ENCODE measurements at places on chromosomes 1 and 21.

- DNase-seq = peak; percentile 18
Measured at GRCh38 chr1:200082329-200082728, 54.8 kb downstream of the NR5A2 start.

DNA sequence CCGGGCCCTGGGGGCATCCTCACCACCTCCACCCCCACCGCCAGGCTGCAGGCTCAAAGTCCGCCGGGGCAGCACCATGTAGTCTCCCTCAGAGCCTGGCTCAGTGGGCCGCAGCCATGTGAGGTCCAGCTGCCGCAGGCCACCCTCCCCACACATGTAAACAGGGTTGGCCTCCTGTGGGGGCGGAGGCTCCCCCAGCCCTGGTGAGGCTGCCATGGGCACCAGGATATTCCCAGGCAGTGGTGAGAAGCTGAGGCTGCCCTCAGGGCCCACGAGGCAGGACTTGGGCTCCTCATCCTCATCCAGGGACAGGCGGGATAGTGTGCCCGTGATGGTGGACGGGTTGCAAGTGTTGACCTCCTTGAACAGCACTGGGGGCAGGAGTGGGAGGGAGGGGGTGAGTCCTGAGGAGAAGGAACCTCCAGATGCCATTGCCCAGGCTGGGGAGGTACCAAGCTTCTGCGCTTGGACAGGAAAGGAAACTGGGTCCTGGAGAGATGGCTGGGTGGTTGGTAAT, 27.3 kb upstream of the COL16A1 start:
- DNase-seq = no peak

DNA sequence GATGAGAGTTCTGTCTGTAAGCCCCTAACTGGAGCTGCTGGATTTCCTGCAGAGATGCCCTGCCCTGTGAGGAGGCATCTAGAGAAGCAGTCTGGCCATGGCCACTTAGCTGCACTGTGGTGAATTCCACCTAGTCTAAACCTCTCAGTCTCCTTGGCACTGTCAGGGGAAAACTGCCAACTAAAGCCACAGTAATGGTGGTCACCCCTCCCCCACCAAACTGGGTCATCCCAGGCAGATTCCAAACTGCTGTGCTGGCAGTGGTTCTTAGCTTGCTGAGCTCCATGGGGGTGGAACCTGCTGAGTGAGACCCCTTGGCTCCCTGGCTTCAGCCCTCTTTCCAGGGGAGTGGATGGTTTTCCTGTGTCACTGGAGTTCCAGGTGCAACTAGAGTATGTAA, 740.6 kb downstream of the RWDD3 start:
- peak; percentile 80 for DNase-seq

DNA sequence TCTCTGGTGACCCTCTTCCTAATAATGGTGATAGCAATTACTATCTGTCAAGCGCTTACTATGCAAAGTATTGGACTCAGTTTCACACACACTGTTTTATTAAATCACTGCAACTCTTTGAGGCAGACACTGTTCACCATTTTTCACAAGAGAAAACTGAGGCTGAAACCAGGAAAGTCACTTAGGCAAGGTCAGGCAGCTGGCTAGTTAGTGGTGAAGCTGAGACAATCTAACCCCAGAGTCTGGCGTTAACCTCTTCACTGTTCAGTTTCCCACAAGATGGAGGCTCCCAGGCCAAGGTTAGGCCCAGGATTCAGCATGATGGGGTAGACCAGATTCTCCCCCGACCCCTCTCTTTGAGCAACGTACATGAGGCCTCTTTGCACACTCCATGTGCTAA, 4.8 kb upstream of the GJA8 start:
- DNase-seq = no peak

- DNase-seq = no peak
Measured at GRCh38 chr1:185154912-185155513, 1.7 kb downstream of the TRMT1L start.

DNA sequence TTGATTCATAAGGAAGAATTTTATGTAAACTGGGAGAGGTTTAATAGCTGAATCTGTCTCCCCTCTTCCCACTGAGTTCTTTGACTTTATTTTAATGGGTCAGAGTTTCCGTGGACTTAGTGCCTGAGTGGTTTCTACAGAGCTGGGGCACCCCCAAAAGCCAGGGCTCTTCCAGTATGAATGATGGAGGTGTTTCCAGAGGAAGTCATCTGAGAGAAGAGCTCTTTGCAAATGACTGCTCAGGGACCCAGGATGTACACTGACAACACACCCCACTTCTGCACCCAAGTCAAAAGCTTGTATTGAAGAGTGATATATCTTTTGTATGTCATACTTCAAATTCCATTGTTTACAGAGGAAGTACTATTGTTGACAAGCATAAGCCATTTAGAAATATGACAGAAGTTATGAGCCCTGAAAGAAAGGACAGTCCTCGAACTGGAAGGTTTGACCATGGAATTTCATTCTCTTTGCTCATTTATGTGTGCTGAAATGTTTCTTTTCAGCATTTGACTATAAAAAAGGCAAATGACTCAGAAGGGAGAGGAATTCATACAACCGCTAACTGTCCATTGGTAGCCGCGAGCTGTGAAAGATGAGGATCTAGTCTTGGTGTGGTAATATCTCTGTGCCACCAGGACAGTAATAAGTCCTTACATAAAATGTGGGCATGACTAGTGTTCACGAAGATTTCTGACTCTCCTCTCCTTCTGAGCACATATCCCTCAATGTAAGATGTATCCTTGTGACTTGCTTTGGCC, 25.4 kb upstream of the LMX1A start:
- peak; percentile 62 for DNase-seq

- peak; percentile 13 for DNase-seq
Measured at GRCh38 chr1:198775606-198776005, 136.8 kb downstream of the PTPRC start.

DNA sequence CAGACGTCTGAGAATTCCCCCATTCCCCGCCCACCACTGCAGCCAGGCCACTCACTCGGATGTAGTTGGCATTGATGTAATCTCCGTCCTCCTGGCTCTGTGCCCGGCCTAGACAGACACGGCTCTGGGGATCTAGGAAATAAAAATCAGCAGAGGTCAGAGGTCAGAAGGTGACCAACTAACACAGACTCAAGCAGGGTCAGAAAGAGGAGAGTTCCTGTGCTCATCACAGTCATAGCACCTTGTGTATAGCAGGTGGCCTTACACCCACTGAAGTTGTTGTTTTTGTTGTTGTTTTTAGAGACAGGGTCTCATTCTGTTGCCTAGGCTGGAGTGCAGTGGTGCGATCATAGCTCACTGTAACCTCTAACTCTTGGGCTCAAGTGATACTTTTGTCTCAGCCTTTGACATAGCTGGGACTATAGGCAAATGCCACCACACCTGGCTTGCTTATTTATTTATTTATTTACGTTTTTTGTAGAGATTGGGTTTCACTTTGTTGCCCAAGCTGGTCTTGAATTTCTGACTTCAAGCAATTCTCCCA, 4.9 kb downstream of the PTPN7 start:
- DNase-seq = no peak

DNA sequence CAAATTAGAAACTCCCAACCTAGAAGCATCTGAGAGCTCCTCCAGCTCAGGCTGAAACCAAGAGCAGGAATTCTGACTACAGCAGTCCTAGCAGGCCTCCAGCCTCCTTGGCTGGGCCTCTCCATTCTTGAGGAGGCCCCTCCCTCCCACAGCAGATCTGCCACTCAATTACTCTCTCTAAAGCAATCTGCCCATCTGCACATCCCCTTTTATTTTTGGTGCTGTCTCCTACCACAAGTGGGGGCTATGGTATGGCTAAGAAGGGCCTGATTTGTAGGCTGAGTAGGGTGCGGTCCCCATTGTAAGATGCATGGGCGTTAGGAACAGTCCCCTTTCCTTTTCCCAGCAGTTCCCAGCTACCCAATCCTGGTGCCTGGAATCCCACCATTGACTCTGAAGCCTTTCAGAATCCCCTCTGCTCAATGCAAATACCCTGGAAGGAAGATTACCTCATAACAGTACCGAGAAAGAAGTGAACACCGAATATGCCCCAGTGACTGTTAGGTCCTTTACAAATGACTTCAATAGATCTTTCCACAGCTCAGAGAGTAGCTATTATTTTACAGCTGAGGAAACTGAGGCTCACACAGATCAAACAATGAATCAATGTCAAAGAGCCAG, 11.6 kb upstream of the TTC39A start:
- DNase-seq = no peak

DNA sequence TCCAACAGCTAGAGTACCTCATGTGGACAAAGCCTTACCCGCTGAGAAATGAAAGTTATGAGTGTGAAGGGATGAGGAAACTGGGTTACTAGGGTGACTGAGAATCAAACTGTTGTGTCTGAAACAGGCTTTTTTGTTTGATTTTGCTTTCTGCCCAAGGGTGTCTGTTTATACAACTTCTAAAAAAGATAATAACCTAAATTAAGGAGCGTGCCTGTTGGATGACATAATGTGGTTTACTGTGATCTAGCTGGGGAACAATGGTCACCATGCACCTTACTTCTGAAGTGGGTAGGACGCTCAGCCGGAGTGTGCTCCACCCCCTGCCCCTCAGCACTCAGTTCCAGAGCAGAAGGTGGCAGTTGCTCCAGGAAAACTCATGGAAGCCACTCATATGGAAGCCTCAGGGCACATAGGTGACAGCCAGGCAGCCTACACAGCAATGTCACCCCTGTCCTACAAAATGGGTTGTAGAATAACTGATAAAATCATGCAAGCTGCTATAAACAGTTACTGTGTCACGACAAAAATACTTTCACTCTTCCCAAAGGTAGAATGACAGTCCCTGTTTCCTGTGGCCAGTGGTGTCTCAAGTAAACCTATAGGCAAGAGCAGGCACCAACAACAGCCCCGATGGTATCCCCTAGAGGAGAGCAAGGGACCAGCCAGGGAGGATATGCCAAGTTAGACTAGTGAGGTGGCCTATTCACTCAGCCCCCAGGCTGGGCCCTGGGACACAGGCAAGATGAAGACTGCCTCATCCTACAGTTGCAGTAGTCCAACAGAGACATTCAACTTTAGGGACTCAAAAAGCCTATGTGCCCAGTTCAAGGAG, 29.3 kb downstream of the SIPA1L2 start:
- DNase-seq = no peak

GRCh38 chr1:193979219-193979618, 792.8 kb upstream of the B3GALT2 start:
- no peak for DNase-seq

GRCh38 chr1:72845381-72845780, 563.0 kb upstream of the NEGR1 start:
- DNase-seq = peak; percentile 10

- no peak for DNase-seq
Measured at GRCh38 chr1:91742848-91743292, 143.1 kb downstream of the TGFBR3 start.

GRCh38 chr1:30383221-30383711, 340.1 kb downstream of the MATN1 start:
- DNase-seq = peak; percentile 61

- peak; percentile 74 for DNase-seq
Measured at GRCh38 chr21:43361493-43362296, 65.2 kb downstream of the SIK1 start.

- peak; percentile 86 for DNase-seq
Measured at GRCh38 chr1:207963427-207964194, 52.7 kb upstream of the CD34 start.

DNA sequence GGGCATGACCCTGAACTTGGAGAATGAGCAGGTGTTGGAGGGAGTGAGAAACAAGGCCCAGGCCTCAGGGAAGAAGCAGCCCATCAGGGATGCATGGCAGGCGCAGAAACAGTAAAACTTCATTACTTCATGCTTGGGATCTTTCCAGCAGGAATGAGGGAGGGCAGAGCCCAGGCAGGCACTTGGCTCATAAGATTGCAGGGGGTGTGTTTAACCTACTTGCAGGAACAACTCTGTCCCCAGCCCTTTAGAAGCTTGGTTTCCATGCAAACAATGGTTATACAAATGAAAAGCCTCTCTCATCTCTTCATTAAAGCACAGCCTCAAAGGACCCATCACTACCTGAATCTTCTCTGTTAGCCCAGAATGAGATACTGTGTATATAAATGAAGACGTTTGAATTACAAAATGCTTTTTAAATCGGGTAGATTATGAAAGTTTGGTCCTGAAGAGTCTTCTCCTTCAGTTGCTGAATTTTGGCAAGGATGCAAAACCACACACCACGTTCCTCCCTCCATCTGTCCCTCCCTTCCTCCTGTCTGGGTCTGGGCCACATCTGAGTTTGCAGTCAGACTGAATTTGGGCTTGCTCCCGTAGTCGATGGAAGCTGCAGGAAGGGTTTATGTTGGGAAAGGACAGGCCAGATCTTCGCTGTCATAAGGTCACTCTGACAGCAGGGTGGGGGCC, 154.4 kb upstream of the KLHDC7A start:
- DNase-seq = no peak

DNA sequence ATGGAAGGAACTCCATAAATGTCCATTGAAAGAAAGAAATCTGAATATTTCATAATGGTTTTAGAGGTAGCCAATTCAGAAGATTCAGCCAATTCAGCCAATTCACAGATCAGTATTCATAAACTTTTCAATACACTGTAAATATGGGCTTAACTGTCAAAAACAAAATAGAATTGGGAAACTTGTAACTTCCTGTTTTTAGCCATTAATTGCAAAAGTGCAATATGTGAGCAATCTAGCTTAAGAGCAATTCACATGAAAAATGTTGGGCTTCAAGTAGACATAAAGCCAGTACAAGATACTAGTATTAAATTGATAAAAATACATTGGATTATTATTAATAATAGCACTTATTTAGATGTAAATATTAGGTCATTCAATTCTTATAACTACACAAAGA, 27.5 kb upstream of the PLPPR4 start:
- DNase-seq = no peak

DNA sequence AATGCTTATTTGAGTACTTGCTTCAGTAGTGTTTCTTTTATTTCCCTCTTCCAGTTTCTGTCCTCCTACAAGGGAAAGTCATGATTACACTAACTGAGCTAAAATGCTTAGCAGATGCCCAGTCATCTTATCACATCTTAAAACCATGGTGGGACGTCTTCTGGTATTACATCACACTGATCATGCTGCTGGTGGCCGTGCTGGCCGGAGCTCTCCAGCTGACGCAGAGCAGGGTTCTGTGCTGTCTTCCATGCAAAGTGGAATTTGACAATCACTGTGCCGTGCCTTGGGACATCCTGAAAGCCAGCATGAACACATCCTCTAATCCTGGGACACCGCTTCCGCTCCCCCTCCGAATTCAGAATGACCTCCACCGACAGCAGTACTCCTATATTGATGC, 50.3 kb upstream of the LRRC8C start:
- DNase-seq = no peak

DNA sequence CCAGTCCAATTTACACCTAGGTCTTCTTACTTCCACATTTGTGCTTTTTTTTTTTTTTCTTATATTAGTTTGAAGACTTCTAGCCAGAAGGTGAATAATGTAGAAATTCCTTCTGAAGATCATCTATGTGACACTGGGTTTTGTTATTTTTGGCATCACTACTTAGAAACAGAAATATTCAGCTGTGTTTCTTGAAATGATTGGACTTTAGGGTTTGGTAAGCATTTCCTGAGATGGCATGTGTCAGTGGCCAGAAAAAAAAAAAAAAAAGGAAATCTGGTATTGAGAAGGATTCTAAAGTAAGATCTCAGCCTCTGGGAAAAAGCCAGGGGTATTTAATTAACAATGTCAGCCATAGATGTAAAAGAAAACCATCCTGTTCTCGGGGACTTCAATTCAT, 43.4 kb upstream of the LRRC8C start:
- peak; percentile 55 for DNase-seq

GRCh38 chr1:106700211-106700610, 356.3 kb upstream of the PRMT6 start:
- peak; percentile 96 for DNase-seq

Measured in fibroblast of skin of abdomen (primary cell).